ENCODE measurements at places on chromosomes 2 and 18. TPM values are rescaled to one million over a fixed set of nuclear protein-coding genes. Genes with fewer than 3 reads are reported as not detected.

STAT4 gene
- total RNA-seq = 137 TPM

AQP12A gene
- total RNA-seq = not detected

POLR1A gene
- total RNA-seq = 22.9 TPM

HOXD9 gene
- not detected for total RNA-seq

ST6GAL2 gene
- total RNA-seq = not detected

GPR75 gene
- 5.4 TPM for total RNA-seq

GPR155 gene
- total RNA-seq = 23.9 TPM

B4GALT6 gene
- not detected for total RNA-seq

MROH2A gene
- not detected for total RNA-seq

DNA sequence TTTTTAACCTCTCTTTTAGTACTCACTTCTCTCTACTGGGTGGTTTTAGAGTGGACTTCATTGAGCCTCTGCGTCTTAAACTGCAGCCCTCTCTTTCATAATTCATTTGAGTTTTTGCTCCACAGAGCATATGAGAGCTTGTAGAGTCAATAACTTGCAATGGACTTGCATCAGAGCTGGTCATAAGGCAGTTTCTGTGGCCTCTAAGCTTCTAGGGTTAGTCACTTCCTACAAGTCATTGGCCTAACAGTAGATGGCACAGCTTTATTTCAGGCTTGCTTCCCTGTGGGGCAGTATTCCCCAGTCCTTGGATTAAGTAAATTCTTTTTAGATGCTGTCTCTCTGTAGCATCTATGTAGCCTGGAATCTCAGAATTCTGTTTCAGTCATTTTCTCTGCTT lies 1435.7 kb downstream of the LRP1B start:
- DNase-seq = no peak

DNA sequence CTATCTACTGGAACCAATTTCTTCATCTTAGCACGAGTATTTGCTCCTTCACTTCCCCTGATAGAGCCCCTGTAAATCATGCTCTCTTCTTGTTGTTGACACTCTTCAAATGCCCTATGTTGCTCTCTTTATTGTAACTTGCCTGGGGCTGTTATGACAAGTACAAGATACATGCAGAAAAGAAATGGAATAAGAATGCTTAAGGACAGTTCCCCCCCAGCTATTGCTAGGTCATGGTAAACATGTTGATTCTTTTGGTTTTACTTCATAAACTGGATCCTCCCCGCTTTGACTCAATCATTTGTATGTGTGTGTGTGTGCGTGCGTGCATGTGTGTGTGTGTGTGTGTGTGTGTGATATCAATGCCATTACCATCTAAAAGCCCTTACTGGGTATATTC lies 368.5 kb upstream of the CNTNAP5 start:
- no peak for DNase-seq

GRCh38 chr18:12008181-12008767 lies 27.0 kb downstream of the IMPA2 start:
- DNase-seq = no peak

DNA sequence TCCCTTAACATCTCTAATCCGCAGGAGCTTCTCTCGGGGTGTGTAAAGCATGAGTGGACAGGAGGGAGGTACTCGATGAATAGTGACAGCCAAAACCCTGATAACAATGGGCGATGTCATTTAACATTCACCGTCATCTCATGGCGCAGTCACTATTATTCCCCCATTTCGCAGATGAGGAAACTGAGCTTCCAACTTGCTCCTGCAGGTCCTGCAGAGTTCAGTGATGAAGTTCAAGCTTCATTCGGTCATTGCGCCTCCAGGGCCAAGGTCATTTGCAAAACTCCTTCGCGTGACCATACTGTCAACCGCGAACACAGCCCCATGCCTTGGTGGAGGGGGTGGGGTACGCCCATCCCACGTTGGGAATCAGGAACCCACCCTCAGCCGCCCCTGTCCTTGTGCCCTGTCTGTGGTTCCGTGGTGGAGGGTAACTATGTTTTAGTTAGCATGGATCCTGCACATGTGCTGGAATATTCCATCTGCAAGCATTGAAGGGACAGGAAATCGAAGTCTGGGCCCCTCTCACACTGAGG lies 215.5 kb downstream of the TFCP2L1 start:
- no peak for DNase-seq

DNA sequence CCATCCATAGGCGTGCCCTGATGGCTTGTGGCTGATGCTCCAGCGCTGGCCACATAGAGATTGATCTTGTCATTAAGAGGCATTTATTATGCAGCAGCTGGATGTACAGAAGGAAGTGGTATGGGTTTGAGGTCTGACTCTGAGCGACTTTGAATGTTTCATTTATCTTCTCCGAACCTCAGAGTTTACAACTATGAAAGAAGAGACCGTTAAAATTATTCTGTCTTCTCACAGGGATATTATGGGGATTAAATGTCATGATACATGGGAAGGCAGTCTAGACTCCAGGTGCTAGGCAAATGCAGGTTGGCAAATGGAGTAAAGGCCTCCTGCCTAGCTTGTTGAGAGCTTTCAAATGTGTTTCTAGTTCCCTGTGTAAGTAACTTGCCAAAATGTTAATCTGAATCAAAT lies 30.3 kb downstream of the MOGAT1 start:
- DNase-seq = peak; percentile 29

GRCh38 chr2:42095923-42096408 lies 48.1 kb downstream of the PKDCC start:
- peak; percentile 88 for DNase-seq

GRCh38 chr2:5444854-5445253 lies 247.3 kb upstream of the SOX11 start:
- DNase-seq = no peak

DNA sequence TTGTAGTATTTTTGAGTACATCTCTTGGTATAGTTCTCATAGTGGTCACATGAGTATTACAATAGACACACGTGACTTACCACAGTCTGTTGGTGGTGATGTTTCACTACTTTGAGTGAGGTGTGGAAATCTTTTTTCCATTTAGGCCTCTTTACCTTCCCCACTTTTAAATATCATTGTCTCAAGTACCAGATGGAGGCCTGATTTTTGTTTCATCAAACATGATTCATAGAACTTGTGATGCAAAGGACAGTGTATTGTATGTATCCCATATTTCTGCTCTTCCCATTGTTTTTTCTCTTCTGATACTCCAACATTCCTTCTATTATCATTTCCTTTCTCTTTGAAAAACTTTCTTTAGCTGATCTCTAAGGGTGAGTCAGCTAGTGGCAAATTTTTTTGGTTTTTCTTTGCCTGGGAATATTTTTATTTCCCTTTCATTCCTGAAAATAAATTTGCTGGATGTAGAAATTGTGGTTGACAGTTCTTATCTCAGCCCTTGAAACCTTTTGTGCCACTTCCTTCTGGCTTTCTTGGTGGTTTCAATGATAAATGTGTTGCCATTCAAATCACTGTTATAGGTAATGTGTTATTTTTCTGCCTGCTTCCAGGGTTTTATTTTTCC lies 32.8 kb downstream of the RFX8 start:
- no peak for DNase-seq

GRCh38 chr2:180599804-180600203 lies 380.6 kb upstream of the UBE2E3 start:
- DNase-seq = no peak

GRCh38 chr18:58975781-58976180 lies 111.1 kb downstream of the ZNF532 start:
- DNase-seq = no peak

Data from naive thymus-derived CD8-positive, alpha-beta T cell (primary cell).